ENCODE measurements at places on chromosomes 11 and 22. TPM values are rescaled to one million over a fixed set of nuclear protein-coding genes. Genes with fewer than 3 reads are reported as not detected.

- H3K4me1 ChIP-seq = peaks cover 12% of the 10 kb centered on the region
- peak; percentile 40 for DNase-seq
- H3K36me3 ChIP-seq = peaks cover 25% of the 10 kb centered on the region
- no peaks in the 10 kb centered on the region for H3K27me3 ChIP-seq
- peak overlapping the region; percentile 23 for H3K27ac ChIP-seq
- H3K4me3 ChIP-seq = no peak overlapping the region
Observed at GRCh38 chr11:69089258-69089657, 40.5 kb downstream of the TPCN2 start.

DNA sequence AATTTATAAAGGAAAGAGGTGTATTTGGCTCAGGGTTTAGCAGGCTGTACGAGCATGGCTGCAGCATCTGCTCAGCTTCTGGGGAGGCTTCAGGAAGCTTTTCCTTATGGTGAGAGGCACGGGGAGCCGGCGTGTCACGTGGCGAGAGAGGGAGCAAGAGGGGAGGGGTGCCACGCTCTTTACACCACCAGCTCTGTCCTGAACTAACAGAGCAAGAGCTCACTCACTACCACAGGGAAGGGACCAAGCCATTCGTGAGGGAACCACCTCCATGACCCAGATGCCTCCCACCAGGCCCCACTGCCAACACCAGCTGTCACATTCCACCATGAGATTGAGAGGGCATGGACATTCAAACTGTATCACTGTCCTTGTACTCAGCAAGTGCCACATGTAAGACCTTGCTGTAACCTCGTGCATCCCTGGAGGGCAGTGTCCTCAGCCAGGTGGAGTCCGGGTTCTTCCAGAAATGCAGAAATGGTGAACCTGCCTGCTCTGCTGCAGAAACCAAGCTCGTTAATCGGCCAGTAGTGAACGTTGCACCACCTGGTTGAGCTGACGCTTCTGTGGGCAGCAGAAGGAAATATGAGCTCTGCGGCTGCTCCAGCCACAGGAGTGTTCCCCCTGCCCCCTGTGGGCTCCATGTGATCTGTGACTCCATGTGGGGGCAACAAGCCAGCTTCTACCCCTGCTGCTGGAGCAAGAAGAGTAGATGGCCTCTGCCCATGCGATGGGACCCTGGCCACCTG, 368.6 kb downstream of the TBC1D22A start:
- DNase-seq = no peak
- peaks cover 12% of the 10 kb centered on the region for H3K4me1 ChIP-seq
- no peaks in the 10 kb centered on the region for H3K27me3 ChIP-seq
- H3K36me3 ChIP-seq = peaks cover 11% of the 10 kb centered on the region

ARHGAP20 gene
- total RNA-seq = not detected

GRCh38 chr11:76030968-76031590, 175.2 kb downstream of the WNT11 start:
- H3K27ac ChIP-seq = no peak overlapping the region
- DNase-seq = peak; percentile 46
- H3K27me3 ChIP-seq = no peaks in the 10 kb centered on the region
- H3K4me1 ChIP-seq = peaks cover 18% of the 10 kb centered on the region
- H3K4me3 ChIP-seq = no peak overlapping the region

DNA sequence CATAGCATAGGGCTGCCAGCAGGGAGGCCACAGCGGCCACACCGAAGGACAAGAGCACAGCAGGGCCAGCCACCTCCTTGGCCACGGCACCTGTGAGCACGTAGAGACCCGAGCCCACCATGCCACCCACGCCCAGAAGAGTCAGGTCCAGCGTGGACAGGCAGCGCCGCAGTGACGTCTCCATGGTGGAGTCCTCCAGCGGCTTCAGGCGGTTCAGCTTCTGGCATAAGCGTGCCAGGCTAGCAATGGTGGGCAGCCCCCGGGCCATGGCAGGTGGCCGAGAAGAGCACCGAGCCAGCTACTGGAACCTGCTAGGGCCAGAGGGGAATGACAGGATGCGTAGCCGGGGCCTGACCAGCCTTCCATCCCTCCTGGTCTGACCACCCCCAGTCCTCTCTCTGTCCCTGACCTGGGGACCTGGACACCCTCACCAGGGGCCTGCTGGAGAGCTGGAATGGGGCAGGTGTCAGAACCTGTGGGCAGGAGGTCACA, 770 bp downstream of the SLC7A4 start:
- H3K4me3 ChIP-seq = no peak overlapping the region
- H3K27me3 ChIP-seq = no peaks in the 10 kb centered on the region
- H3K4me1 ChIP-seq = peaks cover 7% of the 10 kb centered on the region
- no peaks in the 10 kb centered on the region for H3K36me3 ChIP-seq
- no peak overlapping the region for H3K27ac ChIP-seq

SHANK2 gene
- 0.52 TPM for total RNA-seq

MUC15 gene
- total RNA-seq = not detected

OR5L2 gene
- total RNA-seq = not detected

DNA sequence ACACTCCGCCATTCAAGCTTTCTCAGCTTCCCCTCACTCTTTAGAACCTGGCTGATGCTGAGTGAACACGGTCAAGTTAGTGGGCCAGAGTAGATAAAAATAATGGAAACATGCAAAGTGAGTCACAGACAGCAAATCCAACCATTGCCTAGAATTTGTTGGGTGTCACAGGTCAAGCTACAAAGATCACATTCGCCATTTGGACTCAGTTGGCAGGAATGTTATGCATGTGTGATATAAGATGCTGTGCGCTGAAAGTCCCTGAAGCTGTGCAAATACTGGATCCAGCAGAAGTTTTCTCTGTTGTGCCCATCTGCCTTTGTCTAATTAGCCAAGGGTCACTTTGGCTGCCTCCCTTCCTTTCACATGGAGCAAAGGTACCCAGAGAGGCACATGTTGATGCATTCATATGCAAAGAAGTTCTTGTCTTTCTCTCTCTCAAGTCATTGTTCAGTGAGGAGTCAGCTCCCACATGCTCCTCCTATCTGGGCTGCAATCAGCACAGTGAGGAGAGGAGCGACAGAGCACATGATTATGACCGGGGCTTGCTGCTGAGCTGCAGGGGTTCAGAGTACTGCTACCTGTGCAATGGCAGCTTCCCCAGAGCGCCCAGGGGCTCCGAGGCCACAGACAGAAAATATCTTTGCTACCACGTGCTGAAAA, 39.7 kb downstream of the FLI1 start:
- H3K27ac ChIP-seq = no peak overlapping the region
- no peak for DNase-seq
- no peaks in the 10 kb centered on the region for H3K27me3 ChIP-seq
- no peak overlapping the region for H3K4me3 ChIP-seq
- H3K4me1 ChIP-seq = no peaks in the 10 kb centered on the region

OR6T1 gene
- total RNA-seq = not detected

DNA sequence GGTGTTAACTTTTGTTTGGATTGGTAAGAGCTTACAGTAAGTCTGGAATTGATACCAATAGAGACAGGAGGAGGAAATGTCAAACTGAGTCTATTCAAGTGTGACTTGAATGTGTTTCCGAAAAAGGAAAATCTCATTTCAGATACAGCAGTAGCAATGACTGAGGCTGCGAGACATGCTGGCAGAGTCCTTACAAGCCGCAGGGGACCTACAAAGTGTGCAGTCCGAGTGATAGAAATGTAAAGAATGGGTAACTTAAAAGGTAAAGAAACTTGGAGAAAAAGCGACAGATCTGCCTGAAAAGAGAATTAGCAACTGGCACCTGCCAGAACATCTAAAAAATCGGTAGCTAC, 444 bp downstream of the CWF19L2 start:
- peaks cover 16% of the 10 kb centered on the region for H3K4me1 ChIP-seq
- peaks cover 20% of the 10 kb centered on the region for H3K36me3 ChIP-seq
- DNase-seq = no peak
- H3K27ac ChIP-seq = peak overlapping the region; percentile 87

GRCh38 chr22:40313007-40313406, 33.3 kb upstream of the ADSL start:
- H3K27ac ChIP-seq = no peak overlapping the region
- H3K4me3 ChIP-seq = no peak overlapping the region
- no peaks in the 10 kb centered on the region for H3K27me3 ChIP-seq
- no peak for DNase-seq

TREH gene
- total RNA-seq = not detected

- no peak overlapping the region for H3K4me3 ChIP-seq
- H3K27ac ChIP-seq = peak overlapping the region; percentile 49
- H3K36me3 ChIP-seq = peaks cover 29% of the 10 kb centered on the region
- H3K27me3 ChIP-seq = no peaks in the 10 kb centered on the region
- no peak for DNase-seq
Observed at GRCh38 chr22:41844513-41844912, 11.6 kb downstream of the SREBF2 start.

DNA sequence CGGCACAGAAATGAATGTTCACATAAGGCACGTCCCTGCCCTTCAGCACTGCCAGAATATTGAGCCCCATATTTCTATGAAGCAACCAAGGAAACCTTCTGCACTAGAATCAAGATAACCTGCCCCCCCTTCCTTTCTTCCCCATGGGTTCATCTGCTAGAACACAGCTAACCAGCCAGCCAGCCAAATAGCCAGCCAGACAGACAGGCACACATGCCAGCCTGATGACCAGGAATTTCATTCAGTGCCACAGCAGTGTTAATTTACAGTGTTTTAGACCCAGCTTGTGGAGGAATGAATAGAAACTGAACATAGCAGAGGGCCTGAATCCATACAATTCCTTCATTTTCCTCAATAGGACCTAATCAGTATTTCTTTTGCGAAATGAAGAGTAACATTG, 57.0 kb downstream of the TENM4 start:
- no peaks in the 10 kb centered on the region for H3K4me1 ChIP-seq
- no peak overlapping the region for H3K27ac ChIP-seq
- no peak for DNase-seq
- no peaks in the 10 kb centered on the region for H3K27me3 ChIP-seq
- no peak overlapping the region for H3K4me3 ChIP-seq

GRCh38 chr11:85922367-85922766, 67.2 kb downstream of the CCDC83 start:
- H3K36me3 ChIP-seq = no peaks in the 10 kb centered on the region
- peaks cover 52% of the 10 kb centered on the region for H3K27me3 ChIP-seq
- DNase-seq = no peak
- no peaks in the 10 kb centered on the region for H3K4me1 ChIP-seq
- H3K27ac ChIP-seq = no peak overlapping the region

DNA sequence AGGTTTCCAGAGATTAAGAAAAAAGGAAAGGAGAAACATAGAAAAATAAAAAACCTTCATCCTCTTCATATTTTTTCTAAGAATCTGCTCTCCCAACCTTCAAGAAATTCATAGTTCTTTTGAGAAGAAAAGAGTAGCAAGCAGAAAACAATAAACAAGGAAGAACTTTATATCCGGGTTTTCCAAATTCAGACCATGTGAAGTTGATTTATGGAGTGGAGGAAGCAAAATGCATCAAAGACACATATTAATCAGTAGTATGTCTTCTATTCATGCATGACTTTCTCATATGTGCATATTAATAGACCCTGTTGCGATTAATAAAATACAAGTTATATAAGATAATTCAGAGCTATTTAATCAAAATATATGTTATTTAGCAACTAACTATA, 20.5 kb upstream of the CTSC start:
- H3K4me1 ChIP-seq = peaks cover 9% of the 10 kb centered on the region
- peaks cover 5% of the 10 kb centered on the region for H3K36me3 ChIP-seq
- no peaks in the 10 kb centered on the region for H3K27me3 ChIP-seq
- no peak overlapping the region for H3K4me3 ChIP-seq
- no peak for DNase-seq

DNA sequence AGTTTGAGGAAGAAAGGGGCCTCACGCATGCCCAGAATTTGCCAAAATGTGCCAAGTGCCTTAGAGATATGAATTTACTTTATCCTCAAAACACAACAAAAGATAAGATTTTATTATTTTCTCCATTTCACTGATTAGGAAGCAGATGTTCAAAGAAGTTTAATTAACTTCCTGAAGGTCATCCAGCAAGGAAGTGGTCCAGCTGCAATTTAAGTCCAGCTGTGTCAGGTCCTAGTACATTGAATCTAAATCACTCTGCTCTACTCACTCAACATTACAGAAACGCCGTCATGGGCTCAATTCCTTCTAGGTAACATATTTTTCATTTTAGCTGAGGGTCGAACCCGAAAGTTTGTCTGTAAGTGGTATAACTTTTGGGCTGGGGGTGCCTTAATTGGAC, 115.4 kb downstream of the CCDC34 start:
- no peak overlapping the region for H3K27ac ChIP-seq
- H3K4me3 ChIP-seq = no peak overlapping the region
- DNase-seq = no peak
- no peaks in the 10 kb centered on the region for H3K36me3 ChIP-seq
- H3K4me1 ChIP-seq = no peaks in the 10 kb centered on the region

CALCB gene
- total RNA-seq = 4.3 TPM

- no peak for DNase-seq
- peaks cover 9% of the 10 kb centered on the region for H3K4me1 ChIP-seq
Observed at GRCh38 chr22:20586403-20586745, 79.0 kb downstream of the MED15 start.

DNA sequence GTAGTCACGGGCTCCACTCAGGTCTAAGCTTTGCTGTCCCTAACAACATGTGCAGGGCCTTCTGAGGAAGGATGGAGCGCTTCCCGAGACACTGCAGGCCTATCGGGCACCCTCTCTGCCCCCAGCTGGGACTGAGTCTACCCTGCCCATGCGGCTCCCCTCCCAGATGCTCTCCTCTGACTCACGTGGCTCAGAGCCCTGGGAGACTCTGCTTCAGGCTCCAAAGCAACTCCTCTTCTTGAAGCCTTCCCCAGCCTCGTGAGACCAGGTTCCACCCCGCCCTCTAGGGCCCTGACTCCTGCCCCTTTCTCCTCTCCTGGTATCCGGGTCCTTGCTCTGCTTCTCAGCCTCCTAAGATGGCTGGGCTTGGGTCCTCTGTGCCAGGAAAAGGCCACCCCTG, 28.4 kb upstream of the ARFGAP3 start:
- H3K27ac ChIP-seq = no peak overlapping the region
- no peak for DNase-seq
- H3K36me3 ChIP-seq = peaks cover 38% of the 10 kb centered on the region
- H3K27me3 ChIP-seq = no peaks in the 10 kb centered on the region
- H3K4me3 ChIP-seq = no peak overlapping the region

DNA sequence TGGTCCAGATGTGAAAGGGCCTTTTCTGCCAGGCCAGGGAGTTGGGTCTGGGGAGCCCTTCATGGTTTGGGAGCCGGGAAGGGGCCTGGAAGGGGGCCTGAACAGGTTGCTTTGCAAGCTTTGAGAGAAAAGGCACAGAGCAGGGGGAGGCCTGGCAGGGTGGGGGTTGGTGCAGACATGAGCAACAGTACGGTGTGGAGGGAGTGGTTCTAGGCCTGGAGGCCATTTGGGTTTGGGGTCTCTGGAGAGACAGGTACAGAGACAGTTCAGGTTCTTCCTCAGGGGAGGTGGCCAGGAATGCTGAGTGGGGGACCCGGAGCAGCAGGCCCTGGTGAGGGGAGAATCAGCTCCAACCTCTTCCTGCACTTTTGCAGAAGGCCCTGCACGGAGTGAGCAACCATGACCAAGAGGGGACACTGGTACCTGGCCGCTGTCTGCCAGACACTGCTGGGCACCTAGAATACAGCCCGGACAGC, 1.4 kb downstream of the KDELR3 start:
- H3K27ac ChIP-seq = no peak overlapping the region
- H3K27me3 ChIP-seq = no peaks in the 10 kb centered on the region
- DNase-seq = no peak
- H3K4me1 ChIP-seq = no peaks in the 10 kb centered on the region
- H3K4me3 ChIP-seq = no peak overlapping the region
- H3K36me3 ChIP-seq = no peaks in the 10 kb centered on the region

GRCh38 chr11:79541466-79541865, 100.6 kb upstream of the TENM4 start:
- no peak for DNase-seq
- no peak overlapping the region for H3K4me3 ChIP-seq
- H3K27ac ChIP-seq = no peak overlapping the region
- H3K4me1 ChIP-seq = peaks cover 6% of the 10 kb centered on the region
- no peaks in the 10 kb centered on the region for H3K36me3 ChIP-seq

Data from MCF 10A (cell line).